Heart left ventricle (tissue), 16 donors: ENCODE measurements at places on chromosomes 7 and 10.

- peak; percentile 56 for DNase-seq
Measured at GRCh38 chr10:119207713-119208552, 562 bp downstream of the GRK5 start.

- DNase-seq: peak; percentile 44
Measured at GRCh38 chr10:47013507-47014154, 102.4 kb downstream of the PTPN20 start.

GRCh38 chr7:6365451-6365850, 82.3 kb downstream of the DAGLB start:
- DNase-seq: no peak

DNA sequence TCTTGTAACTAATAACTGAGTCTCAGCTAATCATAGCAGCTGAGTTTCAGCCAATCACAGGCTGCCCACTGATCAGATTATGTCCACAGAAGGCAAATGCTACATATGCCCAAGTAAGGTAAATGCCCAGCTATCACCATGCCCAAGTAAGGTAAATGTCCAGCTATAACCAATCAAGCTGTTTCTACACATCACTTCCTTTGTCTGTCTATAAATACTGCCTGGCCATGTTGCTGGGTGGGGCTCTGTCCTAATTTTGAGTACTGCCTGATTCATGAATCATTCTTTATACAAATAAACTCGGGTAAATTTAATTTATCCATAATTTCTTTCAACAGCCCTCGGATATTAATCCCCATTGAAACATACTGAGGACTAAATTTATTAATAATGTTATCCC, 312.4 kb downstream of the CACNA2D1 start:
- DNase-seq: no peak

DNA sequence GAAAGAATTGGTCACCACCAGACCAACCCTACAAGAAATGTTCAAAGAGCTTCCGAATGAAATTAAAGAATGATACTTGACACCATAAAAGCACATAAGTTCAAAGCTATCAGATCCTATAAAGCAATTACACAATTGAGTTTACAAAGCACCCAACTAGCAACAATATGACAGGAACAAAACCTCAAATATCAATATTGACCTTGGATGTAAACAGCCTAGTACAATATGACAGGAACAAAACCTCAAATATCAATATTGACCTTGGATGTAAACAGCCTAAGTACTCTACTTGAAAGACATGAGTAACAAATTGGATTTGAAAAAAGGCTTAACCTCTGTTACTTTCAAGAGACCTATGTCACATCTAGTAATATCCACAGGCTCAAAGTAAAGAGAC, 1201.4 kb downstream of the XPNPEP1 start:
- no peak for DNase-seq

DNA sequence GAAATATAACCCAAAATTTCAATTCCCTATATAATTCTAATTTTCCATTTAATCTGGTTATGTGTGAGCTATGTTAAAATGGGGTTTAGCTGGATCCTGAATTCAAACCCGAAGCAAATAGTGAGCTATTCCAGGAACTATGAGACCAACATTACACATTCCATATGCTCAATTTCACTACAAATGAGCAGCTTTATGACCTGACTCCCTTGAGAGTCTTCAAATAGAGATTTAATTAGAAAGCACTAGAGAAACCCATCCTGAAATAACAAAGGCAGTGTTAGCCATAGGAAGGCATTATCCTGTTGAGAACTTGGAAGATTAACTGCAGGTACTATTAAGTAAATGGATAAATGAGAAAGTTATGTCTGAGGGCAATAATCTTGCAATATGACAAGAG, 890.0 kb downstream of the GRM8 start:
- DNase-seq: no peak

DNA sequence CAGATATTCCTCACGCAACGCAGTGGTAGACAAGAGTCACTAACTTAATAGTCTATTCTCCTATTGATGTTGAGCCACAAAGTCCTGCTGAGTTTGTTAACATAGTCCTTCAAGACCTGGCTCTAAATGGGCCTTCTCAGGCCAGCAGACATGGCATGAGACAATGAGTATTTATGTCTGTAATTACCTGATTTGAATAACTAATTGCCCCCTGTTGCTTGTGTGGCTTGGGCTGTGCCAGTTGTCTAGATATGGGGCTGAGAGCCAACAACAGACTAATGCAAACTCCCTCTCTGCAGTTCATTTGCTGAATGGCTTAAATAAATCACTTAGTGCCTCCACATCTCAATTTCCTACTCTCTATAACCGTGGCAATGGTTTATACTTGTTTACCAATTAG, 65.5 kb upstream of the VWC2 start:
- DNase-seq: no peak

DNA sequence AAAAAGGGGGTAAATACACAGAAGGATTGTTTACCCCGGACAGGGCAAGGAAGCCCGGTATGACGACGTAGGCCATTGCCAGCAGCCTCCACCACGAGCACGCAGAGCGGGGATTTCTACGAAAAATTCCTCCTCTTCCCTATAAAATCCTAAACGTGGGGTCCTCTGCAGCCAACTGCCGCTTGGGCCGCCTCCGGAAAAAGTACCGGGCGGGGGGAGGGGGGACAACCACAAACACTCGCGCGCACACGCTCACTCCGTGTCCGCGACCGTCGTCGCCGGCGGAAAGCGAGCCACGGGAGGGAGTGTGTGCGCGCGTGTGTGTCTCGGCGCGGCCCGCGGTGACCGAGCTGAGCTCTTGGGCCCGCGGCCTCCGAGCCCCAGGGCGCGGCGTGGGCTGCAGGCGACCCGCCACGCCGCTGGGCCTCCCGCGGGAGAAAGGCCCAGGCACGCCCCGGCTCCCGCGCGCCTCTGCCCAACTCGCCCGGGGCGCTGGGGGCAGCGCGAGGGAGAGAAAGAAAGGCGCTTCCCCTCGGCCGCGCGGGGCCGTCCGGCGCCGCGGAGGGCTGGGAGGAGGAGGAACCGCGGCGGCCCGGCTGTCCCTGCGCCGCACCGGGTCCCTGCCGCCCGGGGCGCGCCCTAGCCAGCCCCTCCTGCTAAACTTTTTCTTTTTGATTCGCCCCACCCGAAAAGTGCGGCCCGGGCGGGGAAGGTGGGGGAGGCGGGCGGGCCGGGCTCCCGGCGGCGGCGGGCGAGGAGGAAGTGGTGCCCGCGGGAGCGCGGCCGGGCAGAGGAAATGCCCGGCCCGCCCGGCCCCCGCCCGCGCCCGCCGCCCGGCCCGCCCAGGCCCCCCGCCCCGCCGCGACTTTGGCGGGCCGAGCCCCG, 1.5 kb downstream of the CTBP2 start:
- peak; percentile 56 for DNase-seq

DNA sequence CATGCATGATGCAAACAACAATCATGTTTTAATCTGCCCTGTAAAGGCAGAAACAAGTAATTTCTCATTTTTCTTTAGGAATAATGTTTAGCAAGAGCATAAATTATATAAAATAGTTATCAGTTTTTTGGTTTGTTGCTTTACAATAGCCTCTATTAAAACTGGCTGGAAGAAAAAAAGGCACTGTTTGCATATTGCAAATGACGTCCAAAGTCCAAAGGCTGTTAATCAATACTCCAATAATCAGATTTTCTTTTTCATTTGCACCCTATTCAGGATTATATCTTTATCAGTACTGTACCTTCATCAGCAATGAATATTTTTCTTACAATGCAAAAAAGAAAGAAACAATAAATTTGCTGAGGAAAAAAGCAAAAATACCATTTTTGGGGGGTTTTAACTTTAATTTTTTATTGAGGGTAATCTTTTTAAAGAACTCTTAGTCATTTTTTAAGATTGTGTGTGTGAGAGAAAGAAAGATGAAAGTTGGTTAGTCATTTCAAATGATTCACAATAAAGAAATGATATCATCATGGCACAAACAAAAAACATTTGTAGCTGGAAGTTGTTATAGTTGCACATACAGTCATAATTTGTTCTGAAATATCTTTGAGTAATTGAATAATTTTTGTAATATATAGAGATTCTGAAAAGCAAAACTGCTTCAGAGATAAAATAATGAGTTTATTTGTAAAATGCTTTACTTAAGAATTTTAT, 44.4 kb upstream of the AKR1C2 start:
- DNase-seq: no peak

DNA sequence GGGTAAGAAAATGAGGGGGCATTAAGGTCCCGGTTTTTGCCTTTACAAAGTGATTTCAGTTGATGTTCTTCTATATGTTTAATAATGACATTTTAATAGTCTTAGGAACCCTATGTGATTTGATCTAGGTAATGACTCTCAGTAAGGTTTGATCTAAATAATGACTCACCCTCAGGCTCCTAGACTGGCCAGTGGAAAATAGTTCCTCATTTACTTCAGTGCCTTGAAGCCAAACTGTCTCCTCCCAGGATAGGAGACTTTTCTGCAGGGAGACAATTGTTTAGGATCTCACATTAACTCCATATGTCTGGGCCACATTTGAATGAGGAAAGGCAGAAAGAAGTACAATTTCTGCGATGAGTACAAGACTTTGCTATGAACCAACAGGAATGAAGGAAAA, 1331.9 kb downstream of the XPNPEP1 start:
- DNase-seq: no peak

GRCh38 chr10:25725917-25726716, 207.9 kb upstream of the MYO3A start:
- peak; percentile 10 for DNase-seq

- DNase-seq: no peak
Measured at GRCh38 chr7:22393913-22394729, 37.2 kb upstream of the RAPGEF5 start.

DNA sequence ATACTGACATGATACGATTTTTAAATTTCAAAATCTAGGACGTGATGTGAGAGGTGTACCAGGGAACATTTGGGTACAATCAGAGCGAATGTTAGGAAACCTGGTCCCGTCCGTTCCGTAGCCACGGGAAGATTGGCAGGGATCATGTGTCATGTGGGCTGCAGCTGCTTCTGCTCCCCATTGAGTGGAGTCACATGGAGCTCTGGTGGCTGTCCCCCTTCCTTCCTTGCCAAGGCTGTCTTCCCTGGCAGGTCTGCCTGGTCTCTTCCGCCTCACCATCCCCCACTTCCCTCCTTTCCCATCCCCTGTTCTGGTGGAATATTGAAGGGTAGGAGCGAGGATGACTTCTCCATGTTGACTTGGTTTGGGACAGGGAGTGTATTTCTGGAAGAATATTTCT, 33.8 kb upstream of the FAM180A start:
- no peak for DNase-seq

DNA sequence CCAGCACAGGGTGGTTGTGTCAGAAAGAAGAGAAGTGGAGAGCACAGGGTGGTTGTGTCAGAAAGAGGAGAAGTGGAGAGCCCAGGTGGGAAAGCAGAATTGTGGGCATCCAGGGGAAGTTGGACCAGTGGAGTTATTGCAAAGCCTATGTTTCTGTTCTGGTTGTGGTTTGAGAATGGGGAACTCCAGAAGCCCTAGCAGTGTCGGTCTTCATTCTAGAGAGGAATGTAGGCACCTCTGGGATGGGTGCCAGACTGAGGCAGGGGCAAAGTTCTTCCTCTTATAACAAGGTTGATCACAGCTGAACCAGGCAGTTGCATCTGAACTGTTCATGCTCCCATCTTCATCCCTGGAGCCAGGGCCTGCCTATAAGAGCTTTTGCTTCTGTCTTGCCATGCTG, 954 bp downstream of the FSCN3 start:
- DNase-seq: no peak

DNA sequence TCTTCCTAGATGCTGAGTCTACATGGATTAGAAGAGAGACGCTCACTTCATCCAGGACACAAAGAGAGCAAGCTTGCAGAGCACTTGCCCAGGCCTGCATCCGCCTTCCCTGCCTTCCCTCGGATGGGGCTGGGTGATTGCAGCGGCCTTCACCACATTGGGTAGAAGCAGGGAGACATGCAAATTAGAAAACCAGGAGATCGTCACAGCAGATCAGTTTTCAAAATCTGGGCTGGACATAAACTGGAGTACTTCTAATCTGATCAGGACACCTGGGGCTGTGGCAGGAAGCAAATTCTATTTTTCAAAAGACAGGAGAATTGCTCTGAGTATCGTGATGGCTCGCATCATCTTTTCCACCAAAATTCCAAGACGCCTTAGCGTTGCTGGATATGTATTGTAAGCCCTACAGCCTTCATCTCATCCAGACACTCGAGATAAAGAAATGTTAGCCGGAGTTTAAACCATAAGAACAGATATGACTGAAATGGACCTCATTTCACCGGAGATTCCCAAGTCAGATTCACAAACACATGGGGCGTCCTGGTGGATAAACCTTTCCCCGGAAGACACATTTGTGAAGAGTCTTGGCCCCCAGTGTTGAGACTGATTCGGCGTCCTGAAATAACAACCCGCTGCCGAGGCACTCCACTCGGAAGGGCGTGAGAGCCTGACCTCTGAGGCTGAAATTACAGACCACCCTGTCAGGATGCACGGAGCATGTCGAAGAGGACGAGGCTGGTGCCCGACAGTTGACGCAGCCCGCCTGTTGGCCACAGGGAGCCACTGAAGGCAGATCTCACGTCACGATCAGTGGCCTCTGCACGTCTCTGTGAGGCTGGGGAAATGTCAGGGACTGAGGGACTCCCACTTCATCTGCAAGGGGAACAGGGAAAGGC, 91.2 kb upstream of the PARD3 start:
- no peak for DNase-seq

DNA sequence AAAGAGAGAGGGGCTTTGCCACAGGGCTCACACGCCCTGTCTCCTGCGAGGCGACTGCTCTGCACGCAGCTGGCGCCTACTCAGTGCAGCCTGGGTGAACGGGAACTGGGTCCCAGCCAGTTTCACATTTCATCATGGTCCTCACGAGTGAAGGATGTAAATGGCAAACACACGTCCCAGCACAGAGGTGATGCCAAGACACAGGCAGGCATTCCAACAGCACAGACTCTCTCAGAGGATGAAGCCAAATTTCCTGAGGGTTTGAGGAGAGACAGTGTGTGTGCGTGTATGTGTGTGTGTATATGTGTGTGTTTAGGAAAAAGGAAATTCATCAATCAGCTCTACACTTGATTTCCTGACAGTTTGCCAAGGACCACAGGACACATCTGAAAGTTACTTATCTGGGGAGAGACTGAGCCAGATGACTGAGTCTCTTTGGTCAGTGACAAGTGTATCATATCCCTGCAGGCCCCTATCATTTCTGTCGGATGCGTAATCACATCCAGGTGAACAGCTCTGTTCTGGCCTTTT, 53.9 kb downstream of the CHST15 start:
- no peak for DNase-seq

- no peak for DNase-seq
Measured at GRCh38 chr7:46206476-46207060, 285.5 kb upstream of the IGFBP3 start.
